ENCODE measurements at places on chromosomes 6 and 20.
A peak's percentile ranks its signal among the peaks of the same experiment; 100 is the strongest.

DNA sequence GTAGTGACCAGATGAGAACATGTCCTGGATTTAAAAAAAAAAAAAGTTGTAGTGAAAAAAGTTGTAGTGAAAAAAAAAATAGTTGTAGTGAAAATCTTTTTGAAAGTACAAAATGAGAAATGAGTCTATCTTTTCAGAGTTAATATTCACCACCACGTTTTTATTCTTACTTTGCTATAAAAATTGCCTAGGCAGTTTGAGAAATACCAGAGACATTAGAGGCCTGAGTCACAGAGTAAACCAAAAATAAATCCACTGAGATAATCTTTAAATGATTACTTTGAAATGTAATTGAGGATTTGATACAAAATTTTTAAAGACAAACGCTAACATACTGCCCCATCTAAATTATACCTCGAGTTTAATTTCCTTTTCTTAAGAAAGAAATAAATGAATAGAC, 101.2 kb upstream of the TIAM2 start:
- DNase-seq: no peak

- no peak for DNase-seq
Measured at GRCh38 chr6:81172056-81172740, 580.3 kb downstream of the TENT5A start.

GRCh38 chr6:42426191-42426590, 25.5 kb downstream of the TRERF1 start:
- no peak for DNase-seq

- peak; percentile 46 for DNase-seq
Measured at GRCh38 chr6:131549811-131550210, 23.2 kb upstream of the ARG1 start.

GRCh38 chr6:152471456-152472265, 165.5 kb downstream of the SYNE1 start:
- DNase-seq: no peak

DNA sequence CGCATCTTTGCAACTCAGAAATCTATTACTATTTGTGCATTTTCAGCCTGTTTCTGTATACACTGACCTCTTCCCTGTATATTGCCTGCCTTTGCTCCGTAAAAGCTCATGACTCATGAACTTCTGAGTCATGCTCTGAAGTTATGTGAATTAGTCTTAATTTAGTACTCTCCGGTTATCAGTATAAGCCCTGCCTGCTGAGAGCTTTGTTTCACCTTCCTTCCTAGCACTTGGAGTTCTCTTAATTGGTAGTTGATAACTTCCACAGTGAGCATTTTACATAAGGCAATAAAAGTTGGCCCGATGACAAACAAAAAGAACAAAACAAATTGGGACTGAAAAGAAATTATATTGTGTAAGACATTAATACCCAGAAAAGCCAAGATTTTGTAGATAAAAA, 231.4 kb downstream of the GJA1 start:
- DNase-seq: peak; percentile 41

- no peak for DNase-seq
Measured at GRCh38 chr6:56520218-56520617, 122.5 kb downstream of the DST start.

- peak; percentile 53 for DNase-seq
Measured at GRCh38 chr20:57435498-57436222, 44.5 kb downstream of the RBM38 start.

DNA sequence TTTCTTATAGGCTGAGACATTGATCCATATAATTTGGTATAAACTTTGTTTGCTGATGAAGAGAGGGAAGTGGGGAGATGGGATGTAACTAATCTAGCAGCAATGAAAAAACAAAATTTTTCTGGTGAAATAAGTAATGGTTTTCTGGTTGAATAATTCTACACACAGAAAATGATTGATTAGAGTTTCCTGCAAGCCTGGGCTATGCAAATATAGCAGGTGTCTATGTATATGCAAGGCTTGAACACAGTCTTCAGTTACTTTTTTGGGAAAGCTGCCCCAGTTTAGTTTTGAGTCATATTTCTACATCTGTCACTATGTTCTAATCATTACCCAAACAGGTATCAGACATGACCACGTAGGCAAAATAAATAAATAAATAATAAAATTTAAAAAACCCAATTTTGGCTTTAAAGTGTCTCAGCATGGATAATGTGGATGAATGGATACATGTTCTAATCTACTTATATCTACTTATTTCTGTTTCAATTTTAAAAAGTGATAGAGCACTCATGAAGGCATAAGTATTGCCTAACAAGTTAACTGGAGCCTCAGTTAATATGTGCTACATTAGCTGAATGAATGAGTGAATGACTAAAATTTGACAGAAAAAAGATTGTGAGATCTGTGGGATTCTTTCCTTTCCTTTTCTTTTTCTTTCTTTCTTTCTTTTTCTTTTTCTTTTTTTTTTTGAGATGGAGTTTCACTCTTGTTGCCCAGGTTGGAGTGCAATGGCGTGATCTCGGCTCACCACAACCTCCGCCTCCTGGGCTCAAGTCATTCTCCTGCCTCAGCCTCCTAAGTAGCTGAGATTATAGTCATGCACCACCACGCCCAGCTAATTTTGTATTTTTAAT, 37.2 kb upstream of the TFB1M start:
- DNase-seq: no peak

DNA sequence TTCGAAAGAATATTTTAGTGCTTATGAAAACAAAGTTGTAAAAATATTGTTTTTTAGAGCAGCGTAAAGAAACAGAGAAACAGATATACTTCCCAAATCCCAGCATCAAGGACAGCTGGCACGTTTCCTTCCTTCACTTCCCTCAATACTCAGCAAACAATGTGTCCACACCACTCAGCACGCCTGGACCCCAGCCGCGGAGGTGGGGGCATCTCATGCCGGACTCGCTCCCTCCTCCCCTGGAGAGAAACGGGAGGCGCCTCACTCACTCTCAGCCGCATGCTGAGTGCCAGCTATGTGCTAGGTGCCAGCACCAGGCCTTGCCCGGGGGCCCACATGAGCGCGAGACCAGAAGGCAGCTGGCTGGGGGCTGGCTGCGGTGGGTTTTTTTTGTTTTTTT, 34.7 kb downstream of the SLC2A4RG start:
- DNase-seq: no peak
